Dorsolateral prefrontal cortex (tissue), 122 donors: ENCODE measurements at places on chromosomes 1 and 21.

DNA sequence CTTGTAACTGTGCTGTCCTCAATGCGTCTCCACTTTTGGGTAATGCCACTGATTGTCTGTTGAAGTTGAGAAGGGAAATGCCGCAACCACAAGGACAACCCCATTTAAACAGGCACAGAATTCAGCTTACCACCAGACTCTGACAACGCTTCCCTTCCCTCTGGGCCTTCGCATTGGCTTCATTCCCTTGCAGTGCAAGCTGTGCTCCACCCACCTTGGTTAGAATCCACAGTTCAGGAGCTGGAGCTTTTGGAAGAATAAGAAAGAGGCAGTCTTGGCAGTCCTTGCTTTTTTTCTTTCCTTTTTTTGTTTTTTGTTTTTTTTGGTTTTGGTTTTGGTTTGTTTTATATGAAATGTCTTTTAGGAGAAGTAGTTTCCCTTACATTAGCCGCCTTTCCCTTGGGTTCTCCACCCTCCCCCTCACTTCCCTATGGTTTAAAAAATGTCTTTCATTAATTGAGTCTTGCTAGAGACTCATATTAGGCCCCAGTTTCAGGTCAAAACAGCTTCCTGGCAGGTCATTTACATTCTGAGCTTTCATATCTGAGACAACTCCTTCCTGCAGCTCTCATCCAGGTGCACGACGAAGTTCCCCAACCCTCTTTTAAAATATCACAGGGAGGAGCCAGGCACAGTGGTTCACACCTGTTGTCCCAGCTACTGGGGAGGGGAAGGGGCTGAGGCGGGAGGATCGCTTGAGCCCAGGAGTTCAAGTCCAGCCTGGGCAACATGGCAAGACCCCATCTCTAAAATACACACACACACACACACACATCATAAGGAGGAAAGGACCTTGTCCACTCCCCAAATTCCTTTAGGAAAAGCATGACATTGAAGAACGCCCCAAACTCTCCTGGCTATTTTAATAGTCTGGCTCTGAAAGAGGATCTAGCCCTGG is 20.7 kb upstream of the LAX1 start:
- peak; percentile 74 for DNase-seq

DNA sequence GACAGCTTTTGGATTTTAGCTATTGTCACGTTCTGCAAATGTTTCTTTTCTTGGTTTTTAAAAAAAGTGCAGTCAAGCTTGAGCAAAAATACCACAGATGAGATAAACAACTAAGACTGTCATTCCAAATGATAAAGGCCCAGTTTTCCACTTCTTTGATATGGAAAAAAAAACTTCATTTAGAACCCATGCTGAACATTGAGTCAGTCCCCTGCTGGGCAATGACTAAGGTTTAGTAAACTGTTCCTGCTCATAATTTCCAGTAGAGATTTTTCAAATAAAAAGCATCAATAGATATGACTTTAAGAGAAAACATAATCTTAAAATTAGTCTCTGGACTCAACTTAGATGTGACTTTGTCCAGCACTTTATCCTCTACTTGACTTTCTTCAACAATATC is 167.9 kb upstream of the C8B start:
- no peak for DNase-seq

GRCh38 chr21:41598561-41599431 is 90.8 kb upstream of the TMPRSS2 start:
- DNase-seq = no peak

- DNase-seq = no peak
Measured at GRCh38 chr1:214540324-214540723, 11.1 kb downstream of the PTPN14 start.

GRCh38 chr1:43569175-43569574 is 38.5 kb downstream of the PTPRF start:
- no peak for DNase-seq

GRCh38 chr1:240073097-240073496 is 18.6 kb upstream of the FMN2 start:
- DNase-seq = no peak

GRCh38 chr1:21287905-21288514 is 2.3 kb downstream of the ECE1 start:
- no peak for DNase-seq

- no peak for DNase-seq
Measured at GRCh38 chr1:117629625-117630422, 24.0 kb downstream of the TENT5C start.

DNA sequence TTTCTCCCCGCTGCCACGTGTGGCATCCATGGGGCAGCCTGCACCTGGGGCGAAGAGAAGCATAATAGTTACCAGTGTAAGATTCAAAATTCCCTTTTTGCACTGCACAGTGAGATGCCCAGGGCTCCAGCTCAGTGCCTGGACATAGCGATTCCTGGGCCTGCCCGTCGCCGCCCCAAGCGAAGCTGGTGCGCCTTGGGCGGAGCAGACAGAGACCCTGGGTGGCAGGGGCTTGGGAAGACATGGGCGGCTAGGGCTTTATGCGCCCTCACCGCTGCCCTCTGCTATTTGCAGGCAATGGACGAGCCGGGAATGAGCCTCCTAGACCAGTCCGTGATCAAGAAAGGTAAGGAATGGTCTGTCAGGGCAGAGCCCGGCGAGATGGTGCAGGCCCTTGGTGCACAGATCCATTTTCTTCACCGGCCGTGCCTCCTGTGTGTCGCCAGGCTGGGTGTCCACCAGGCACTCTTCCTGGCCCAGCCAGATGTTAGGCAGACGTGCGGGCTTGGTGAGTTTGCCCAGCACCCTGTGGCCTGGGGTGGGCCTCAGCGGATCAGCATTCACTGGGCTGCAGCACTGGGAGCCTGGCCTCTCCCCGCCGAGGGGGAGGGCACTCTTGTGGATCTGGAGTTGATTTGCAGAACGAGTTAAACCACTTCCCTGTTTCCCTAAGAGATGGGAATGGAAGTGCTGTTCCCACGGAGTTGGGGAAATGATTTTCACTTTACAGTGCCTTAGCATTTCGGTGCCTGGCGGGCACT is 1.7 kb downstream of the TFAP2E start:
- no peak for DNase-seq

GRCh38 chr1:62228136-62228882 is 33.7 kb downstream of the L1TD1 start:
- DNase-seq = no peak

GRCh38 chr1:23748016-23748415 is 4.7 kb downstream of the ELOA start:
- no peak for DNase-seq
